ENCODE measurements at places on chromosomes 5 and 9.

- no peak for DNase-seq
Observed at GRCh38 chr5:99368726-99369125, 439.9 kb upstream of the CHD1 start.

DNA sequence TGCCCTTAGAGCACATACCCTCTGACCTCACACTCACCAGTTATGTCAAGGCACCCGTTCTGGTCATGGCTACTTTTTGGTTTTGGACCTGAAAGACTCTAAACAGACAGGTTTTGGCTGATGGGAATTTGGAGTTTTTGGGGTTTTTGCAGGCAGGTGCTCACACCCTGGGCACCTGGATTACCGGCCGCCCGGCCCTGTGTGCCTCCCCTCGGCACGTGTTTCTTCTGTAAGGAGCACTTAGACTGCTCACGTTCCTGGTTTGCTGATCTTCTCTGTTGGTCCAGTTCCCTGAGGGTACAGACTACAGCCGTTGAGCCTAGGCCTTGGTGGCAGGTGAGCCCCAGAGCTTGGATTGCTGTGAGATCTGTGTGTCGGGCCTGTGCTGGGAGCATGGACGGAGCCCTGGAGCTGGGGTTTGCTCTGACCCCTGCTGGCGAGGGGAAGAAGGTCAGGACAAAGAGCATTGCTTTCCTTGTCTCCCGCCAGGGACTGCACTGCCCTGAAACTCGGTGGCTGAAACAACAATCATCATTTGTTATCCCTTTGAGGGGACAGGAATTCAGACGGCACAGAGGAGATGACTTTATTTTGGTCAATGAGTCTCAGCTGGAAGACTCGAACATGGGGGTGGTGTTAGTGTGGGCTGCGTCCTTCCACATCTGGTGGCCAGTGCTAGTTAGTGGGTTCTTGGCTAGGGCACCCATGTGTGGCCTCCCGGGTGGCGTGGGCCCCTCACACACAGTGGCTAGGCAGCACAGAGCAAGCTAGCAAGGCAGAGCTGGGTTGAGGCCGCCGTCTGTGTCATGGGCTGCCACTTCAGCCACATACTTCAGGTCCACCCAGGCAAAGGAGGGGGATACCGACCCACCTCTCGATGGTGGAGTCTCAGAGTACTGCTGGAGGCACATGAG is 76.4 kb downstream of the EHMT1 start:
- no peak for DNase-seq

DNA sequence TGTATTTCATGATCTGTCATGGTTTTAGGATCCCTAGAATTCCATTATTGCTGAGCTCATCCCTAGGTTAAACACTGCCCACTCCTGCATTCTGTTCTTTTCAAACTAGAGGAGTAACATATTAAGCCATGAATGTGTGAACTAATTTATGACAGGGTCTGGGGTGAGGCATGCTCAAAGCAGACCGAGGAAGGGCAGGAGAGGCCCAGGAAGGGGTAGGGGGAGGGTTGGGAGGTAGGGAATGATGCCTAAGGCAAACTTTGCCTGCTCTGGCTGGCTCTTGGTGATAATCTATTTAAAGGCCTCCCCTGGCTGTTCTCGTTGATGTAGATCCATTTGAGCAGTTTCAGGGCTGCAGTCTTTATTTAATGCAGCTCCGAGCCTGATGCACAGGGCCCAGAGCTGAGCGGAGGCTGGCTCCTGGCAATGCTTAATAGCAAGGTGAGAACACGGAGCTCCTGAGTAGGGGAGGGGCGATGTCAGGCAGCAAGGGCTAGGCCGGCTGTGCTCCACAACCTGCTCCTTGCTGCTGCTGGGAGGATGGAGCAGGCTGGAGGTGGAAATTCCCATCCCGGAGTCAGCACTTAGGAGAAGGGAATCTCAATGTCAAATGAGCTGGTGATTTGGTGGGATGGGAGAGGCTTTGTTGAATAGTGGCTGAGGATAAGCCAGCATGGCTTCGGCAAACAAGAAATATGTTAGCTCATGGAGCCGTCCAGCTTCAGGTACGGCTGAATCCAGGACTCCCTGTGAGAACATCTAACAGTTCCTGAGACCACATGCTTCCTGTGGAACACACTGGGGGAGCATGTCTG is 73.2 kb upstream of the UNC5A start:
- no peak for DNase-seq

DNA sequence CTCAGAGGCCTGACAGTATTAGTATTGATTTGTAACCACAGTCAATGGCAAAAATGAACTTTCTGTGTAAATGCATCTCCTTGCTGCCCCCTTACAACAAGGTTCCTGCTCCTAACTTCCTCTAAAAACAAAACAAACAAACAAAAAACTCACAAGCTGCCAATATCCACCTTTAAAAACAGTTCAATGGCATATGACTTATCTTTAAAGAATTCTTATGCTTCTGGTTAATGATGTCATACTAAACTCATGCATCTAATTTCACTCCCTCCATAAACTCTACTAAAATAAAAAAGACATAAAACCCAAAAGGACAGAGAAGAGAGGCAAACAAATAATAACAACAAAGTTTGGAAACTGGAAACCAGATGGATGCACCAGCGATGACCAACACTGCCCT is 9.0 kb upstream of the OR1N1 start:
- DNase-seq, result no peak

- DNase-seq, result no peak
Observed at GRCh38 chr5:107516452-107517184, 154.1 kb downstream of the EFNA5 start.

DNA sequence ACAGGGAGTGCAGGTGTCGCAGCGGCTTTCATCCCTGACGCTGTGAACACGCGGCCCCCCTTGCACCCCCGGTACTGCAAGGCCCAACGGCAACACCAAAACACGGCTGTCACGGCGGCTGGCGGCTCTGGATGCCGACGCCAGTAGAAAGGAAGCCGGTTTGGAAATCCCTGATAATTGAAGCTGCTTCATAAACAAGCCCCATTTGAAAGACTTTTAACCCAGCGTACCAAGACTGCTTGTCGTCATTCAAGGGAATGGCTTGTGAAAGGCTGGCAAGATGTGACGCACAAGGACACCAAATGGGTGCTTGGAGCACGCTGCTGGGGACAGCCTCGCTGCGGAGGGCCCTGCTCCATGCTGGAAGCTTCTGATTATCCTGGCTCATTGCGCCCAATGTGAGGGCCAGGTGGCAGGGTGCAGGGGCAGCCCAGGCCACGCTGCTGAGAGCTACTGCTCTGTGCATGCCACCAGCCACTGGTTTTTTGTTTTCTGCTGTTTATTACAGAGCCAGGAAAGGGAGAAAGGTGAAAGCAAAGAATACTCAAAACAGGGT is 63.1 kb downstream of the GTF3C4 start:
- no peak for DNase-seq

DNA sequence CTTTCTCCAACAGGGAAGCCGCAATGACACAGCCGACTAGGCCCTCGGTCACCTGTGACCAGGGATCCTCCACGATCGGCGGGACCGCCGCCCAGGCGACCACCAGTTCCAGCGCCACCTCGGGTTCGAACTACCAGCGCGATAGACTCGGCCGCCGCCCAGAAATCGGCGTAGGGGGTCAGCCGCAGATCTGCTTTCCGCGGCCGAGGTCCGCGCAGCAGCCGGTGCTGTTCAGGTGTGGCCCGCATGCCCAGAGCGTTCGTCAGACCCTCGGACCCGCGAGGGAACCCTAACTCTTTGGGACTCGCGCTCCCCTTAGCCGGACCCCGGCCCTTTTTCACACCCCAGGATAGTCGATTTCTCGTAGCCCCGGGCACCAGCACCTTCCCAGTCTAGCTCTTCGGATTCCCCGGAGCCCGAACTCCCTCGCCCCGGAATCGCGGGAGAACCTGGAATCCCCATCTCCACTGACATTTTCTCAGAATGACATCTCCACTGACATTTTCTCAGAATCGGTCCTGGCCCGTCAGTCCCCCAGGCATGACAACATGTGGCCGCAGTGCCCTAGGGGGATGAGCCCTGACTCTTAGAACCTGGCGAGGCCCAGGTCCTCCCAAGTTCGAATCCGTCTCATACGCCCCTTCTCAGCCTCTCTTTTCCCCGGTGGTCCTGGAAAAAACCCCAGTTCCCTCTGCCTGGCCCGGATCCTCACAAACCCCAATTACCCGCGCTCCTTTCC is 428 bp downstream of the C5orf52 start:
- no peak for DNase-seq

GRCh38 chr5:171308453-171309275 is at the start of gene TLX3:
TLX3 (plus strand) TSS chr5:171309248; CDS start chr5:171309366, 118 bp downstream.
- DNase-seq, result no peak

- DNase-seq, result no peak
Observed at GRCh38 chr5:61028382-61028781, 83.4 kb downstream of the NDUFAF2 start.

GRCh38 chr9:107782381-107782780 is 292.8 kb upstream of the KLF4 start:
- DNase-seq, result no peak

- no peak for DNase-seq
Observed at GRCh38 chr9:137837345-137838278, 40.0 kb upstream of the CACNA1B start.

- DNase-seq, result no peak
Observed at GRCh38 chr9:136424750-136425362, 14.4 kb downstream of the PMPCA start.

Data from AML-193 (cell line).